ENCODE measurements at places on chromosomes 3 and 15. TPM values are rescaled to one million over a fixed set of nuclear protein-coding genes. Genes with fewer than 3 reads are reported as not detected.

GRCh38 chr3:126320517-126321293, 36.5 kb downstream of the KLF15 start:
- no peak for DNase-seq

DNA sequence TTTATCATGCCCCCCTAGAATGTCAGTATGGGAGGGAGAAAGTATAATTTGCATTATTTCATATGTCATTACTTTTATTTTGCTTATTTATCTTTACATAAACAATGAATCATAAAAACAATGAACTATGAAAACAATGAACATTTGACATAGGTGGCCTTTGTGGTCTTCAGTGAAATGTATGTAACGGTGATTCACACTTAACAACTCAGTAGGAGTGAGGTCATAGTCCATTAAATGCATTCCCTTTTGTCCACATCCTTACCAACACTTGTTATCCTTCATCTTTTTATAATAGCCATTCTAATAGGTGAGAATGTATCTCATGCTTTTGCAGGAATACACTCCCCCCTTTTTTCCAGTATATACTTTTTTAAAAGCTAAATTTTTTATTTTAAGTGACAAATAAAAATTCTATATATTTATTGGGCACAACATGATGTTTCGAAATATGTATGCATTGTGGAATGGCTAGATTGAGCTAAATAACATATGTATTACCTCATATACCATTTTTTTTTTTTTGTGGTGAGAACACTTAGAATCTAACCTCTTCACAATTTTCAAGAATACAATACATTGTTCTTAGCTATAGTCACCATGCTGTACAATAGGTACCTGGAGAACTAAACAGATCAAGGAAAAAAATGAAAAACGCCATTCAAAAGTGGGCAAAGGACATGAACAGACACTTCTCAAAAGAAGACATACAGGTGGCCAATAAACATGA, 189.5 kb downstream of the WDR72 start:
- DNase-seq = no peak

DNA sequence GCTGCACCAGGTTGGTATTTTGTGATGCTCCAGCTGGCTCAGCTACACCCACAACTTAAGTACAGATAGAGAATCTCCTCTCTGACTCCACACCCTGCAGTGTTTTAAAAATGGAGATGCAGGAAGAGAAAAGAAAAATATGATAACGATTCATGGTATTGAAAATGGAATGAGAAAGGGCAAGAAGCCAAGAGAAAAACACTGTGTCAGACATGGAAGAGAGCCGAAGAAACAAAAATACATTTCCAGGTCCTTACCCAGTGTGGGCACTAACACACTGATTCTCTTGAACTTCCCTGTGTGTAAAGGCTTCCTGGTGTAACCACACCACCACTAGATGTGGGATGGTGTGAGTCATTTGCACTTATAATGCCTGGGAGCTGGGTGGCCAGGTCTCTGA, 93.1 kb downstream of the GMPS start:
- no peak for DNase-seq

Gene PAQR9
- total RNA-seq = not detected

DNA sequence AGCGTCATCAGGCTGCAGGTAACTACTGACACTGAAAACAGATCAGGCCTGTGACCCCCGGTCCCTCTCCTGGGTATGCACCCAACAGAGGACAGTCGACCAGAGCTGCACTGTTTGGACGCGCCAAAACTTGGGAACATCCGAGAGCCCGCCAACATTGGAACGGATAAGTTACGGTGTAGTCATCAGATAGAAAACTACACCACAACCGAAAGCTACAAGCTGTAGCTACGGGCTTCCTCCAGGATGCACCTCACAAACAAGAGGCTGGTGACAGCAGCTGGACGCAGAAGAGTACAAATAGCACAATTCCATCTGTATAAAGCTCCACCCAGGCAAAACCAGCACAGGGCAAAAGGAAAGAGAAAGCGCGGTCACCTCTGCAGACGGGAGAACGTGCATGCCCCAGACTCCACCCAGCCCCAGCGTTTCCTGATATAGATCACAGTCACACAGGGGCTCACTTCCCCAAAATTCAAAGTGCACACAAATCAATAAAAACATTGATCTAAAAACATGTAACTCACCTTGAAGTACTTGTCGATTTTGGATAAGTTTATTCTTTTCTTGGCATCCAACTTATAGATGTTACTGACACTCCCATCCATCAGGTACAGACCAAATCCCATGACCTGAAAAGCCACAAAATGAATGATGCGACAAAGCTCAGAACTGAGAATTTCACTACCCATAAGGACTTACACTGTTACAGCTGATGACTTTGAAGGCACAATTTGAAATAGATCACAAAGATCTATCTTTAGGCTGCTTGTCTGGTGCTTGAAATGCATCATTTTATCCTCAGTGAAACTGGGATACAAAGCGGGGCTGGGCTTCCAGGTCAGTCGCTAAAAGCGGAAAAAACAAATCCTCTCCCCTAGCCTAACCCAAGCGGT, 43.3 kb downstream of the CYFIP1 start:
- no peak for DNase-seq

DNA sequence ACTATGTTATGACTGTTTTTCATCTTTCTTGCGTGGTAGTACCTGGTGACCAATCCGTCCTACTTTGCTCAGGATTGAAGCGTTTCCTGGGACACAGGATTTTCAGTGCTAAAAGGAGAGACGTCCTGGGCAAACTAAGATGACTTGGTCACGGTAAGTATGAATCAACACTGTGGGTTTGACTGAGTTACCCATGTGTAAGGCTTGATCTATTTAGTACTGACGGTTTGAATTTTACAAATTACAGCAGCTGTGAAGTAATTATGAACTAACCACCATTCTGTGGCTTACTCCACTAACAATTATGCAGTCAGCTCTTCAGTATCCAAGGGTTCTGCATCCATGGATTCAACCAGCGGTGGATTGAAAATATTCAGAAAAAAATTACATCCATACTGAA, 172.9 kb upstream of the FEZF2 start:
- no peak for DNase-seq

- DNase-seq = no peak
Observed at GRCh38 chr3:37608061-37608702, 253.5 kb upstream of the CTDSPL start.

Measured in colonic mucosa (tissue), 4 donors.